ENCODE measurements at places on chromosomes 4 and X.

DNA sequence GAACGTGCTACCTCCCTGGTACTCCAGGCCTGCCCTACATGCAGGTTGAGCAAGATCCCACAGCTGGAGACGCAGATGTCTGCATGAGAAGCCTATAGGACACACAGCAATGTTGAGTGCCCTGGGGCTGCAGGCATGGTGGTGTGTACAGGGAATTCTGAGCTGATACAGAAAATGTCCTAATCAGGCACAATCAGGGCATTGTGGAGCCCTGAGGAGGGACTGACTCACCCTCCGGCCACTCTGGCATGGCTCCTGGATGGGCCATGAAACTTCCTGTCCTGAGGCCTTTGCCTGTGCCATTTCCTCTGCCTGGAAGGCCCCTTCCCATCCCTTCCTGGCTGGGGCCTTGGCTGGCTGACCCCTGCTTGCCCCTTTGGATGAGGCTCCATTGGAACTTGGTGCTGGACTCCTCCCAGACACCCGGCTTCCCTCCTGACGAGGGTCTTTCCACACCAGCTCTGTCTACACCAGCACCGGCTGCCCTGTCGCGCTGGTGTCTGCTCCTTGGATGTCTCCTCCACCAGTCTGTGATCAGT lies 16.7 kb upstream of the AFAP1 start:
- DNase-seq: no peak

DNA sequence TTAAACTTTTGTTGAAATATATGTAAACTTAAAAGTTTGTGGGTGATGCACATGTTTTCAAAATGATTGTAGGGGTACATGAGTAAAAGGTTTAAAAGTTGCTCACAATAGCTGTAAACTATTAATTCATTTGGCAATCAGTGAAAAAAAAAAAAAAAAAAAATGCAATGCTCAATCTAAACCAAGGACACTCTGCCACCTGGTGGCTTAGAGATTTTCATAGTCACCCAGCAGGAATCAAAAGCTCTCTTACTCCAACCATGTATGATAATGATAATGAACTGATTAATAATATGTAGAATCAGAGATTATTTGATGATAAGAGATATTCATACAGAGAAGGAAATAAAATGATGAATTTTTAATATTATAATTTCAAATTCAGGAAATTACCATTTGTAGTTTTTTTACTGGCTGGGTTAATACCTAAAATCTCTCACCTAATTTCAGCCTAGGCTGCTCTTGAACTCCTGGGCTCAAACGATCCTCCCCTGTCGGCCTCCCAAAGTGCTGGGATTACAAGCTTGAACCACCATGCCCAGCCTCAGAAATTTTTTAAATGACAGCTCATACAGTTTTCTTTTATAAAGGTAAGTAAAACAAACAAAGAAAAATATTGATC lies 46.9 kb upstream of the SLC25A4 start:
- no peak for DNase-seq

DNA sequence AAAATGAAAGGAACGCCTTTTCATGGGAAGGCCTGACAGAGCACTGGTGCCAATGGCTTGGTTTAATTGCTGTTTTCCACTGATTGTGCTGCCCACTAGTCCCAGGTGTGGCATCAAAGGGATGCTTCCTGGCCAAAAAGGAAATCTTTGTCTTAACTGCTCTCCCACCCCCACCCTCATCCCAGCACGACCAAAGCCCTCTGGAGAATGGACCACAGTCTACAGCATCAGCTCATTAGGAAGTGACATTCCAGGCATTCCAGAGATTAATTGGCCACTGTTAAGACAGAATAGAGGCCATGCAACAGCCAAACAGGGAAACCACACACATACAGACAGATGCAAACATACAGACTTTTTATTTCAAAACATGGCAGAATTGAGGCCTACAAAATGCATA lies 143.2 kb downstream of the LHFPL1 start:
- DNase-seq: no peak

DNA sequence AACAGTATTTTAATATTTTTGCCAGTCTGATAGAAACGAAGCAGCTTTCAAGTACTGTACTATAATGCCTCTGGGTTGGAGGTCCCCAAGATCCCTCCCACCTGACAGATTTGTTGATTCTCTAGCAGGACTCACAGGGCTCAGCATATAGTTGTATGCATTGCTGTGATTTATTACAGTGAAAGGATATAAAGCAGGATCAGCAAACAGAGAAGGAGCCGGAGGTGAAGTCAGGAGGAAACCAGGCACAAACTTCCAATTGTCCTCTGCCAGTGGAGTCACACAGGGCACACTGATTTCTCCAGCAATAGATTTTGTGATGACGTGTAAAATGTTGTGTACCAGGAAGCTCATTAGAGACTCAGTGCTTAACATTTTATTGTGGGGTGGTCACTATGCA lies 19.0 kb downstream of the USP53 start:
- DNase-seq: no peak

GRCh38 chr4:47721485-47721884 lies 116.4 kb downstream of the CORIN start:
- no peak for DNase-seq

- no peak for DNase-seq
These were observed 15.5 kb upstream of the CYLC1 start for GRCh38 chrX:83845397-83845796.

GRCh38 chrX:119189595-119189994 lies 46.5 kb upstream of the PGRMC1 start:
- DNase-seq: no peak

GRCh38 chrX:112714357-112714918 lies 34.7 kb upstream of the LHFPL1 start:
- no peak for DNase-seq

- DNase-seq: no peak
These were observed 56.5 kb upstream of the RASGEF1B start for GRCh38 chr4:81528200-81528599.

DNA sequence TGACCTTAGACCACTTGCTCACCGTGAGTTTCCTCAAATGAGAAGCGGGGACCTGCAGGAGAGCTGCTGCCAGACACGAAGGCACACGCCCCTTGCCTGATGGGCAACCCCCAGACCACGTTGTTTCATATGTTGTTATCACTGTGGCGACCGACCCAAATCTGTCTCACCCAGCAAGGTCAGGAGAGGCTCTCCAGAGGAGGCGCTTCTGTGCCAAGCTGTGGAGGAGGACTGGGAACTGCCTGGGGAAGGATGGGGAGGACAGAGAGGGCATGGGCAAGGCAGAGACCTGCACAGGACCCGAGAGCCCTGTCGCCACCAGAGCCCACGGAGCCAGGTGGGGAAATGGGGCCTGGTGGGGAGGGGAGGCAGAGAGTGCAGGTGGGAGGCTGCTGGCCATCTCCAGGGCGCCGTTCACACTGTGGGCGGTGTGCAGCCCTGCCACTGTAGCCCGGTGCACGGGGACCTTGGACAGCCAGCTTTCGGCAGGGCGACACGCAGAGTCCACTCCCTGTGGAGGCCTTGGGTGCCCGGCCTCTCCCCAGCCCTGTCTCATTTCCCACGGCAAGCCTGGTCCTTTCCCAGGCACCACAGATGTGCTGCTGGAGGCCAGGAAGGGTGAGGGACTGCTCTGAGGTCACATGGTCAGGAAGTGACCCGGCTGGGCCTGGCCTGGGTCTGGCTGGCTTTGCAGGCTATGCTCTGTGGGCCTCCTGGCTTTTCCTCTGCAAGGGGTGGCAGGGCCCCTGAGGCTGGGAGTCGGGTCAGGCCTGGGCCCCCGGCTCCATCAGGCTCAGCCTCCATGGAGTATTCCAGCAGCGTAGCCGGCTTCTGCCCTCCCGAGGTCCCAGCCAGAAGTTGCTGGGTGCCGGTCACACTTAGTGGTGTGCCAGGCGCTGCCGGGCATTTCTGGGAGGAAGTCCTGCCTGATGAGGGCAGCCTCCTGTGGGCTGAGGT lies 3.2 kb downstream of the HTRA3 start:
- no peak for DNase-seq

DNA sequence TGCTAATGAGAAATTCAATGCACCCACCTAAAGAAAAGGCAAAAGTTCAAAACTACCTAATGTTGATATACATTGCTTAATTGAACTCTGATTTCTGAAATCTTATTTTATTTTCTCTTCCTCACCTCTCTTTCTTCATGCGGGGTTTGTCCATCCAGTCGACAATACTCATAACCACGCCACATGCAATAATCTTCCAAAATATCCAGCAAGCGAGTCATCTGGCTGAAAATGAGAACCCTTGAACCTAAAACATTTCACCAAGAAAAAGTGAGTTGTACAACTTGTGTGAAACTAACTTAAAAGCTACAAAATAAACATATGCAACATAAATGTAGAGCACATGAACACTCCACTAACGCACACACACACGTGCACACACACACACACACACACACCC lies 26.7 kb downstream of the SMARCA1 start:
- no peak for DNase-seq

GRCh38 chr4:130712038-130712437 lies 1616.1 kb downstream of the C4orf33 start:
- no peak for DNase-seq

GRCh38 chr4:185966997-185967775 lies 101.8 kb upstream of the TLR3 start:
- no peak for DNase-seq

DNA sequence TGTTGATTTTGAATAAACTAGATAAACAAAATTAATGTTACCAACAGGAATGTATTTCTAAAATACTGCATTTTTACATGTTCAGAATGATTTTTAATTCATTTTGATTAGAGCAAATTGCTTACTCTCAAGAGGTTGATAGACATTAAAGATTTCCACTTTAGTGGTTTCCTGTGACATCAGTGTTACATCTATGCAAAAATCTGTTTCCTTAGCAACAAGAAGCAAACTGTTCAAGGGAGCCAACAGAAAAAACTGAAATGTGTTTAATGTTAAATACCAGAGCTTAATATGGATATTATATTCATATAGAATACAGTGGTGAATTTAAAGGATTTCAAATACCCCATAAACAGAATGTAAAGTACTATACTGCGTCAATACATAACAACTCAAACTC lies 277.8 kb downstream of the GABRG1 start:
- DNase-seq: no peak

DNA sequence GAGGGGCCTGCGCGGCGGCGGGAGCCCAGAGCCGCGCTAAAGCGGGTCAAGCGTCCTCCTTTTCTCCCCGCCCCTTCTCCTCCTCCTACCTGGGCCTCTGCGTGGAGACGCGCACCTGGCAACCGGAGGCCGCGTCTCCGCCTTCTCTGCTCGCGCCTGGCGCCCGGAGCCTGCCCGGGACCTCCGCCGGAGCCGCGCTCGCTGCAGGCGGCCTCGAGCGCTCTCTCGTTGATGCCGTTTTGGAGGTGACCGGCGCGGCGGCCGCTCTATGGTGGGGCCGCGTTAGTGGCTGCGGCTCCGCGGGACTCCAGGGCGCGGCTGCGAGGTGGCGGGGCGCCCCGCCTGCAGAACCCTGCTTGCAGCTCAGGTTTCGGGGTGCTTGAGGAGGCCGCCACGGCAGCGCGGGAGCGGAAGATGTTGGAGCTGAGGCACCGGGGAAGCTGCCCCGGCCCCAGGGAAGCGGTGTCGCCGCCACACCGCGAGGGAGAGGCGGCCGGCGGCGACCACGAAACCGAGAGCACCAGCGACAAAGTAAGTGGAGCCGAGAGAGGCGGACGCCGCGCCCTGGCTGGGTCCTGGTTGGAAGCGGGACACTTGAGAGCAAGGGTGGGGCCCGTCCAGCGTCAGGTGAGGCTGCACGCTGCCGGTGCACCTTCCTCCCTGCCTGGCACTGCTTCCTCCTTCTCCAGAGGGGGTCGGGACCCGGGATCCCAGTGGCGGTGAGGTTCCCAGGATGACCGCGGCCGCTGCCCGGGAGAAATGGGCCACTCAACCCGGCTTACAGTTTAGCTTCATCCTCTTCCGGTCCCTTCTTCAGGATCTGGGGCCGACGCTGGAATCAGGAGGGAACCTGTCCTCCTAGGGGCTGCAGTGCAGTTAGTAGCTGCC lies at the start of gene CDS1:
Gene CDS1, plus strand, starts transcription at position 140 of the 888 bp plus-strand sequence. Its CDS starts 275 bp downstream, at position 415.
- DNase-seq: peak; percentile 88

DNA sequence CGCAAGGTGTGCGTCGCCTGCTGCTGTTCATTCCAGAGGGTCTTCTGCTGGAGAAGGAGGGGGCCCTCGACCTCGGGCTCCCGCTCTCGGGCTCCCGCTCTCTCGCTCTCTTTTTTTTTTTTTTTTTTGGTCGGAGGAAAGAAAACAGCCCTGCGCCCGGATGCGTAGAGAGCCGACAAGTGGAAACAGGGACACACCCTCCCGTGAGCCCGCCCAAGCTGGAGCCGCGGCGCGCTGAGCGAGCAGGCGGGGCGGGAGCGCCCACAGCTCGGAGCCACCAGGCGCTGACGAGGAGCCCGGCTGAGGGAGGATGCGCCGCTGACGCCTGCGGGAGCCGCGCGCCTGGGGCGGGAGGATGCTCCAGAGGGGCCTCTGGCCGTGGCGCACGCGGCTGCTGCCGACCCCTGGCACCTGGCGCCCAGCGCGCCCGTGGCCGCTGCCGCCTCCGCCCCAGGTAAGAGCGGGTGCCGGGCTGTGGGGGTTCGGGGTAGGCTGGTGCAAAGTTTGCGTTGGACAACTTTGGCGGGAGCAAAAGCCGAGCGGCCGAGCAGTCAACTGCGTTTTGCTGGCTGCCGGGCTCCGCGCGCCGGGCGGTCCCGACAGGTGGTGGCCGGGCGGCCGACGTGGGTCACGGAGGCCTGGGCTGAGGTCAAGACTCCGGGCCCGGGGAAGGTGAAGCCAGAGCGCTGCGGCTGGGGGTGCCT lies at the start of gene MCUB:
Gene MCUB, plus strand, starts transcription at position 264 of the 704 bp plus-strand sequence. Its CDS starts 92 bp downstream, at position 356.
- peak; percentile 94 for DNase-seq

- no peak for DNase-seq
These were observed 45.5 kb upstream of the ZNF518B start for GRCh38 chr4:10502717-10503116.

DNA sequence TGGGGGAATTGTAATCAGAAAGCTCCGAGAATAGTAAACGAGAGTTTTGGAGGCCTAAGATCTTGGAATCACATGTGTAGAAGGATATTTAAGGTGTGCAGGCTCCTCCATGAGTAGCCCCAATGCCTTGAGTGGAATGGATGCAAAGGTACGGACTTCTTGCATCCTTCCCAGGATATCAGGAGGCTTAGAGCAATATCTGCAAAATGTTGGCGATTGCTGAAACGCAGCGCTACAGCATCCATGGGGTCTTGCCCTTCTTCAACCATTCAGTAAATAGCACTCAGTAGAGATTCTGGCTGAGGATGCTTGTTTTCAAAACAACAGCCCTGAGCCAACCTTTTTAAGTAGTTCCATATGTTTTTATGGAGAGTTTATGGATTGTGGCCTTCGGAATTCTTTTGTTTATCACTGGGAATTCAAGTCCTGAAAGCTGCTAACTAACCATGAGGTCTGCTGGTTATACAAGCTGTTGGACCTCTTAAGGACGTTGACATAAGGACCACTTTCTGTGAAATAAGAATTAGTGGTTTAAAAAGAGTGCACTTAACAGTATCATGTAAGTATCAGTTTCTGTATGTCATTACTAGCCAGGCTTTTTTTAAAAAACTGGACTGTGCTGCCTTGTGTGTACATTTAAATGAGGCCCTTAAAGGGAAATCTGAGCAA lies 228.8 kb upstream of the PGRMC2 start:
- DNase-seq: no peak

- DNase-seq: no peak
These were observed 576.9 kb upstream of the PCDH10 start for GRCh38 chr4:132572210-132572609.

- no peak for DNase-seq
These were observed 34.1 kb upstream of the GUCY1B1 start for GRCh38 chr4:155724731-155725130.
